ENCODE measurements at places on chromosomes 7 and 10.

GRCh38 chr7:69110450-69111050 lies 487.7 kb upstream of the AUTS2 start:
- no peak for DNase-seq

GRCh38 chr10:62166331-62167131 lies 102.1 kb downstream of the RTKN2 start:
- DNase-seq, result no peak

- DNase-seq, result peak; percentile 17
These were observed 354.5 kb downstream of the TFEC start for GRCh38 chr7:115676080-115676479.

DNA sequence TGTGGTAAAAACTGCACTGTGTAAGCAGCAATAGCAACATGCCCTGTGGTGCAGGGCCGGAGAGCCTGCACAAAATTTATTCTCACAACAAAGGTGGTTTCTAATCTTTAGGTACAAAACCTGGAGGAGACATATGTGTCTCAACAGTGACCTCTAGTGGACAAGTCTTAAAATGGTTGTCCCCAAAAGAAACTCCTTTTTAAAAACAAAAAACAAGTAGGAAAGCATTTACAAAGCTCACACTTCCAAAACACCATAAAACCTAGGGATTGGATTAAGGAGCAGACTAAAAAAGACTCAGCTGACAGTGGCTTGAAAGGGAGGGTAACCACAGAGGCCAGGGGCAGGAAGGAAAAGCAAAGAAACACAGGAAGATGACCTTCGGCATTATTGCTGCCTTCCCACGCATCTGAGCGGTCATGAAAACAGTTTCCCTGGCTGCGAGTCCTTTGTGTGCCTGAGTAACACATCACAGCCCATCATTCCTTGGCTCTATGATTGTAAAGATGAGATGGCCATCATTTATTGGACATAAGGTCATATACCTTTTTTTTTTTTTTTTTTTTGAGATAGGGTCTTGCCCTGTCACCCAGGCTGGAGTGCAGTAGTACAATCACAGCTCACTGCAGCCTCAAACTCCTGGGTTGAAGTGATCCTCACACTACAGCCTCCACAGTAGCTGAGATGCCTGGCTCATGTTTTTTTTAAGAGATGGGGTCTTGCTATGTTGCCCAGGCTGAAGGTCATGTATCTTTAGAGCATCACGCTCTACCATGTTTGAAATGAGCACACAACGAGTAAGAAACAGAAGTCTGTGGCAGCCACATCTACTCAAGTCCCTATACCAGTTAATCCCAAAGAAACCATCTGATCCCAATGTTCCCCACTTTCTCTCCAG lies 39.5 kb downstream of the RSU1 start:
- DNase-seq, result peak; percentile 62

DNA sequence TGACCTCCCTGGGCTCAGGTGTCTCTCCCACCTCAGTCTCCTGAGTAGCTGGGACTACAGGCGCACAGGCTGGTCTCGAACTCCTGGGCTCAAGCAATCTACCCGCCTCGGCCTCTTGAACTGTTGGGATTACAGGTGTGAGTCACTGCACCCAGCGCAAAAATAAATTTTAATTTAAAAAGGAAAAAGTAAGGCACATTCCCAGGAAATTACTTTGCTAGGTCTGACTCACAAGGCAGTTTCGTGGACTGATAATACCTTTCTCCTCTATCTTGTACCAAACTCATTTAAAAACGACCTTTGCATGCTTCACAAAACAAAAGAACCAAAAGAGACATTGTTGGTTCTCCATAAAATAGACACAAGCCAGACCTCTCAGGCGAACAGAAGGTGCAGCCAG lies 29.7 kb downstream of the PARP12 start:
- no peak for DNase-seq

- DNase-seq, result no peak
These were observed 133.0 kb upstream of the AUTS2 start for GRCh38 chr7:69465262-69465661.

DNA sequence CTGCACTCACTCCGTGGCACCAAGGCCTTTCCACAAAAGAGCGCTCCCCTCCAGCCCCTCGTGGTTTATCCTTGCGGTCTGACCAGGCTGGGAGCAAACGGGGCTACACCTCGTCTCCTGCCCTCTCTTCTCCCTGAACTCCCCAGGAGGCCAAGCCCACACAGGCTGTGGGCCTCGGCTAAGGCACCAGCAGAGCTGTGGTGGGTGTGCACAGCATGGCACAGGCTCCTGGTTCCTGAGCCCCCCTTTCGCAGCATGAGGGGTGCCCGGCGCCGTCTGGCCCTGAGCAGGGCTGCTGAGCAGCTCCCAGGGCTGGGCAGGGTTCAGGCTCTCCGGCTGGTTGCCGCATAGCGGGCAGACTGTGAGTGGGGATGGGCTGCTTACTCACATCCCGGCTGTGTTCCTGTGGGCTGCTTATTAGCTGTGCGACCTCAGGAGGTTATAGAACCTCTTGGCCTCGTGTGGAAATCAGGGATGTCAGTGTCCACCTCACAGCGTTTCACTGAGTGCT lies 90.4 kb downstream of the ZMIZ1 start:
- peak; percentile 61 for DNase-seq

DNA sequence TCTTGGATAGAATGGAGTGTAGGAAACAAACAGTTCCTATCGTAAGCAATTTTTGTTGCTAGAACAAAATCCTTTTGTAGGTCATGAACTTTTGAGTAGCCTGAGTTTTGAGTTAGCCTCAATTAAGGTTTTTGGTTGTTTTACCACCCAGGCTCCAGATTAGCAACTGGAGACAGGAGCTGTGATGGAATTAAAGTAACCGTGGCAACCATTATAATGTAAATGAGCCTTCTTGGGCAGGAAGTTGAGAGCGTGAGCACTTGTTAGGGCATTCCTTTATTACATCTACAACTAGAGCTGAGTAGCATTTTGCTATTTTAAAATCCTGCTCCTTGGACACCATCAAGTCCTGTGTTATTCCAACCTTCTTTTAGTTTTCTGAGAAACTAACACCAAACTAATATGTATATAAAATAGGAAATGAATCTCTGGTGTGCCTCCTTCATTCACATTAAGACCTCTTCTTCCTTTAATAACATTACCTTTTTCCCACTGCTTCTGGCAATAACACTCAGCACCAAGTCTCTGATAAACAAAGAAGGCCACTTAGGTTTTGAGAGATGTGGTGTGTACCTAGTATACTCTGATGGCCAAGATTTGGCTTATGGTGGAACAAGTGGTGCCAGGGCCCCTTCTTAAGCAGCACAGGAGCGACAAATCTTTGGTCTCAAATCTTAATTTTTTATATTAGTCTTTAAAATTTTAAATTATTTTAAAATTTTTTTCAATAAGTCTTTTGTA lies 34.0 kb downstream of the AHCYL2 start:
- no peak for DNase-seq

DNA sequence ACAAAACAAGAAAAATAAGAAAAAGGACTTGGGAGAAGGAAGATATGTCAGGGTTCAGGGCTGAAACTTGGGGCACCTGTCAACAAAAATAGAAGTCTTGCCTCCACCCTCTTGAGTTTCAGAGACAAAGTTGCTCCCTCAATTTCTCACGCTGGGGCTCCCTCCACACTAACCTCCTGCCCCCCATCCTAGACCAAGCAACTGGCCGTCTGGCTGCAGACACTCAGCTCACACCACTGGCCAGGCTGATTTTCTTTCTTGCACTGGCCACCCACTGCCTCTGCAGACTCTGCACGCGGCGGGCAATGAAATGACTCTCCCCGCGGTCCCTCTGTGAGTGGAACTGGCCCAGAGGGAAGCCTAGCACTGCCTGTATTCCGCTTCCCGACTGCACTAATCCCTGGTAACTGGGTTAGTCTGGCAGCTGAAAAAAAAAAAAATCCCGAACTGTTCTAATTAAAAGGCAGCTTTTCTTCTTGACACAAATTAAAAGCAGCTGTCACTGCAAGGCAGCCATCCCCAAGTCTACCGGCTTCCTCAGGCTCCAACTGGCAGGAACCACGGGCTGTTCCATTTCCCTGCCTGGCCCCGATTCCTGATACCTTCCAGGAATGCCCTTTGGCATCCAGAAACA lies 83.5 kb downstream of the SPDYE5 start:
- DNase-seq, result no peak

DNA sequence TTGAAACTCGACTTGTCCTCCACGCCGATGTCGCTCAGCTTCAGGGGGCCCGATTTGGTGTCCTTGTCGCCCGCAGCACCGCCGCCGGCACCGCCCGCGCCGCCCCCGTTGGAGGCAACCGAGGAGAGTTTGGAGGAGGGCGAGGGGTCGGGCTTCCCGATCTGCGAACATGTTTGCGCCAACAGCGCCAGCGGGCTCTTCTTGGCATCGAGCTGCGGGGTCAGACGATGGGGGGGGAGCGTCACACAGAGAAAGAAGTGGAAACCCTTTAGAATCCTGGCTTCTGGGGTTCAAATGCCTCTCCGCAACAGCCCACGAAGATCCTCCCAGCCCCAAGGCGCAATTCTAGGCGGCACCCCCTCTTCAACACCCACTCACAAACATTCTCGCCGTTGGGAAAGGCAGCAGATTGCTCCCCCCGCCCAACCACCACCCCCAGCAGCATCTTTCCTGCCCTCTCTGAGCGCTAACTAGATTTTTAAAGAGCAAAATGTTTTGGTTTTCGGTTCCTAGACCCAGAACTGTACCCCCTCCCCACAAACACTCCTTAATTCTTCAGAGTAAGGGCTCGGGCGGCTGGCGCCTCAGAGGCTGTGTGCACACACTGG lies 1.3 kb downstream of the ZNF503 start:
- DNase-seq, result no peak
